Right forelimb (tissue), 1 donor: ENCODE measurements at places on chromosomes 6 and 20.

DNA sequence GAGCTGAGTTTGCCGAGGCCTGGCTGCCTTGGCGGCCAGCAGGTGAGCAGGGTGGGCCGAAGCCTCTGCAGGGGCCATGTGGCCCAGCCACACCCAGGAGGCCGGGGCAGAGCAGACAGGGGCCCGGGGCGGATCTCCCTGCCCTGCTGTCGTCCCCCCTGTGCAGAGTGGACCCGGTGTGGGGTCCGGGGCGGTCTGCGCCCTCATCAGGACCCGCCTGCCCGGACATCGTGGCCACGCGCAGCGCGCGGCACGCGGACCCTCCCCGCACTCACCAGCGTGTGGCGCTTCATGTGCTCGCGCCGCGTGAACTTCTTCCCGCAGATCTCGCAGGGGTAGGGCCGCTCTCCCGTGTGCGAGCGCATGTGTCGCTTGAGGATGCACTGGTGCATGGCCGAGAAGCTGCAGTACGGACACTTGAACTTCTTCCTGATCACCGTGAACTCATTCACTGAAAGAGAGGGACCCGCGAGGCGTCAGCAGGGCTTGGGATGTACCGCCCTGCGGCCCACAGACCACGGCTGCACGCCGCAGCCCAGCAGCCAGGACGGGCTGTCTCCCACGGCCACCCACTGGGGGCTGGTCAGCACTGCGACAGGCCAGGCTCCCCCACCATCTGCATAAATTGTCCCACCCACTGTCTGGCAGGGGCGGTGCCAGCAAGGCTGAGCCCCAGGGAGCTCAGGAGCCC lies 13.0 kb downstream of the SLC2A4RG start:
- DNase-seq: peak; percentile 38

GRCh38 chr20:8060977-8061376 lies 41.4 kb upstream of the TMX4 start:
- DNase-seq: no peak

- DNase-seq: no peak
Measured at GRCh38 chr20:23484081-23484480, 6.8 kb upstream of the CST8 start.

- no peak for DNase-seq
Measured at GRCh38 chr6:142251930-142252445, 49.8 kb upstream of the ADGRG6 start.

GRCh38 chr20:10626896-10627295 lies 46.9 kb downstream of the JAG1 start:
- no peak for DNase-seq

DNA sequence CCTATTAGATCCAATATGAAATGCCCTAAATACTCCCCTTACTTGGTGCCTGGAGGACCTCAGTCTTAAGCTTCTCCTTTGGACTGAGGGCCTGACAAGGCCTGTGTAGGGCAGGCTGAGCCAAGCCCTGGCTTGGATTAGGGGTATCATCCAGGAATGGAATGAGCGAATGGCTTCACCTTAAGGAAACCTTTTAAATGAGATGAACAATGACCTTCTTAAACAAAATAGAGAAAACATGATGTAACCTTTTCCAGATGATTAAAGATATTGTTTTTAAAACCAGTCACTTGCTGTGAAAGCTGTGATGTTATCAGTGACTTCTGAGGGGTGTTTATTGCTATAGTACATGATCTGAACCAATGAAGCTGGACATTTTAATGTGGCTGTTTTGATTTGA lies 55.5 kb downstream of the TRAF3IP2 start:
- DNase-seq: no peak

DNA sequence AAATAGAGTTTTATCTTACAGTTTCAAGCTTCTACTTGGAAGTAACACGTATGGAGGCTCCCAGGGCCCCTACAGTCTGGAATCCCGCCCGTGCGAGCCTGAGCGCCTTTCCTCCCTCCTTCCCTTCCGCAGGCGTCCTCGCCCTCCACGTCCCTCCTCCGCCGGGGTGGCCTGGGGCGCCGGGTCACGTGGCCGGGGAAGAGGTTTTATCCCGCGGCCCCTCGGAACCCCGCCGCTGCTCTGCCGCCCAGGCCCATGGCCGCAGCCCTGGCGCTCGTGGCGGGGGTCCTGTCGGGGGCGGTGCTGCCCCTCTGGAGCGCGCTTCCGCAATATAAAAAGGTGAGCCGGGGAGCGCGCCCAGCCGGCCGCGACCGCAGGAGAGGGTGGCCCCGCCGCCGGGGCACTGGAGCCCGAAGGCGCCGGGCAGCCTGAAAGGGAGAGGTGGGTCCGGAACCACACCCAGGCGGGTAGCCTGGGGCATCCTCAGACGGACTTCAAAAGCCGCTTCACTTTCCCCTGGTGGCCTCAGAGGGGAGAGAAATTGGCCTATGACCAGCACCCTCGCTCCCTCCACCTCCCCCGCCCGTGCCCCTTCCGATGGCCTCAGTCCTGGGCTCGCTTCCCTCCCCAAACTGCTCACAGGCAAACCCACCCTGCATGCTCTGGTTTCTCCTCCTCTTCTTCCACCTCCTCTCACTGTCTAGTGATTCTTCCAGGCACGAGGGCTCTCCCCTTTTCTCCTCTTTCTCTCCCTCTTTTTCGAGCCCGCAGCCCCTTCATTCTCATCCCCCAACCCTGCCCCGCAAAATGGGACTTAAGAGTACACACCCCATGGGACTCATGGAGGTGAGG lies at the start of gene CLPSL2:
Gene CLPSL2 (plus strand): TSS at position 235 of the 852 bp plus-strand sequence. CDS start 21 bp downstream, at position 256.
- peak; percentile 49 for DNase-seq

- DNase-seq: no peak
Measured at GRCh38 chr6:53825532-53826321, 30.9 kb downstream of the LRRC1 start.

- no peak for DNase-seq
Measured at GRCh38 chr6:134278000-134278399, 39.9 kb downstream of the SGK1 start.

- no peak for DNase-seq
Measured at GRCh38 chr20:48983423-48984400, 62.2 kb downstream of the ARFGEF2 start.

DNA sequence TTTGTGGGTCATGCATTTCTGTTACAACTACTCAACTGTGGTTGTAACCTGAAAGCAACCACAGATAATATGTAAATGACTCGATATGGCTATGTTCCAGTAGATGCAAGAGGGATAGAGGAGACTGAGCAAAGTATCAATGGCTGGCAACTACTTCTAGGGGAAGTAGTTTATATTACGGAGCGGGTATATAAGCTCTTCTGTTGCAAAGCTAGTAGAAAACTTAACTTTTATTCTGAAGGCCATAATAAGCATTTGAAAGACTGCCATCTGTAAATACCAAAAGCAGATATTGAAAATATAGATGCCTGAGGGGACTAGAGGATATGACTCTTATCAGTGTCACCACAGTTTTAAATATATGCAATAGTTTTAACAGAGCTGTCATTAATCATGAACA lies 655.3 kb downstream of the PHF3 start:
- no peak for DNase-seq

GRCh38 chr20:64039293-64040160 lies 3.5 kb downstream of the C20orf204 start:
- no peak for DNase-seq

DNA sequence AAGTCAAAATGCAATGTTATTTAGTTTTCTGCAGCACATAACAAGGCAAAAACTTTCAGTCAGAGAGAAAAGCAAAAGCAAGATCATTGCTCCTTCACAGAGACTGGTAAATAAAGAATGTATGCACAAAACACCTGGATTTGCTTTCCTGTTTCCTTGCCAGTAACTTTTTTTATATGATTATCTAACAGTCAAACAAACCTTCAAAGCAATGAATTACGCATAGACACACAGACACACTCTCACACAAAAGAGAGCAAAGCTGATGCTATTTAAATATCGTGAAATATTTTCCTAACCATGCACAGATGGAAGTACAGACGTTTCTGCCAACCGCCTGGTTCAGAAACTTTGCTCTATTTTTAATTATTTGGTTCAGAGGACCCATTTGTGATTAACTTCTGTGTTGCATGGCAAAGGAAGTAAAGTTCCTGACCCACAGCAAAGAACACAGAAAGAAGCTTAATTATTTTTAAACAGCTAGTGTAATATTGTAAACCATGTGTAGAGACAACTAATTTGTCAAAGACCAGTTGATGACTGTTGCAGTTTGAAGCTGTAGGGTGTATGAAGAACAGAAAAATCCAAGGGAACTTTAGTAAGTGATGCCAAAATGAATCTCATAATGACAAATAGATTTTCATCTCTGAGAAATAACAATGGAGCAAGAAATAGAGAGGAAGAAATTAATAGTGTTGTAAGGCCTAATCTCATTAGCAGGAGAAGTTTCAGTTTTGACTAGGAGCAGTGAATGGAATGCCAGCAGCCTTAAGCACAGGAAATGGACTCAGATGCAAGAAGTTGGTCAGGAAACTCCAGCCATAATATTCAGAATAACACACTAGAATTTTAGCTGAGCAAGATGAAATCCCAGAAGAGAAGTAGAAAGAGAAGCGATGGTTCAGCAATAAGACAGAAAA lies 24.1 kb downstream of the ATXN1 start:
- DNase-seq: no peak

GRCh38 chr6:161222706-161223234 lies 51.1 kb downstream of the AGPAT4 start:
- DNase-seq: no peak

- DNase-seq: no peak
Measured at GRCh38 chr20:31705598-31706597, 16.8 kb downstream of the BCL2L1 start.

DNA sequence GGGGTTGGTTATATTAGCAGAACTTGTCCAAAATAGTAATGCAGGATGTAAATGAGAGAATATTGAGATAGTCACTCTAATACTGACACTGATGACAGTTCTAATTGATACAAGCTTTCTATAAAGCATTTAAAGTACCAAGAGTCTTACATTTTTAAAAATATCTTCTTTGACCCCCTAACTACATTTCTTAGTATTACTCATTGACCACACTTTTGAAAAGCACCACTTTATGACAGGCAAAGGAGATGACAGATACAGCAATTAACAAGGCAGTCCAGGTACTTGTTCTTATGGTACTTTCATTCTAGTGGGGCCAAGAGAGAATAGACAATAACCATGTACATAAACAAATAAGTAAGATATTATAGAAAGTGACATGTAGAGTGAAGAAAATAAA lies 139.4 kb upstream of the EYA4 start:
- no peak for DNase-seq

- DNase-seq: no peak
Measured at GRCh38 chr6:16665992-16666391, 95.3 kb downstream of the ATXN1 start.

DNA sequence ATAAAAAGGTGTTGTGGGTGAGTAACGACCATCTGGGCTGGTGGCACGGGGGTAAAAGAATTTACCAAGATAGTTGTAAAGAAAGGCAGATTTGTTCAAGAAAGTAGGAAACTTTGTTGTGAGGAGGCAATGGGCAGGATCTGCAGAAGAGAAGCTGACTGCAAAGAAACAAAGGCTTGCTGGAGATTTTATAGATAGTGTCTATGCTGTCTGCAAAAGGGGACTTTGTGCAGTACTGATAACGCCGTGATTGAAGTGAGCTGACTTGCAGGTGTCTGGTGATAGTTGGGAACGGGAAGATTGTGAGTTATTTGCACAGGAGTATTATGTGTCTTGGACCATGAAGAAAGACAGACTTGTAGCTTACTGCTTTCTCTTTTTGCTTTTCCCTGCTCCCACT lies 36.8 kb upstream of the GSTA3 start:
- DNase-seq: no peak

DNA sequence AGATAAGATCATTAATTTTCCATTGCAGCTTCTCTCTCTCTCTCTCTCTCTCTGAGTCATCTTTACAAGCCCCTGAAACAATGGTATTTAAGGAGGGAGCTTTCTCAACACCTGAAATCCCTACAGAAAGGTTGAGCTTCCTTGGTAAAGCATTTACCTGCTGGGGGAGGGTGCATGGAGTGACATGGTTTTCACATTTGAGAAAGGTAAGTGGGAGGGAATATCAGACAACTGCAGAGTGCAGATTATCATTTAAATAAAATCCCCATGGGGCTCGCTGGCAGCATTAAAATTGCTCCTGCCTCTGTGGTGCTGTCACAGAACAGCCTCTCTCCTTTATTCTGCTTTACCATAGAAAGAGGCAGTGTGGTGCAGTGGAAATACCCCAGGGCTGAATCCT lies 10.3 kb upstream of the PDYN start:
- no peak for DNase-seq

DNA sequence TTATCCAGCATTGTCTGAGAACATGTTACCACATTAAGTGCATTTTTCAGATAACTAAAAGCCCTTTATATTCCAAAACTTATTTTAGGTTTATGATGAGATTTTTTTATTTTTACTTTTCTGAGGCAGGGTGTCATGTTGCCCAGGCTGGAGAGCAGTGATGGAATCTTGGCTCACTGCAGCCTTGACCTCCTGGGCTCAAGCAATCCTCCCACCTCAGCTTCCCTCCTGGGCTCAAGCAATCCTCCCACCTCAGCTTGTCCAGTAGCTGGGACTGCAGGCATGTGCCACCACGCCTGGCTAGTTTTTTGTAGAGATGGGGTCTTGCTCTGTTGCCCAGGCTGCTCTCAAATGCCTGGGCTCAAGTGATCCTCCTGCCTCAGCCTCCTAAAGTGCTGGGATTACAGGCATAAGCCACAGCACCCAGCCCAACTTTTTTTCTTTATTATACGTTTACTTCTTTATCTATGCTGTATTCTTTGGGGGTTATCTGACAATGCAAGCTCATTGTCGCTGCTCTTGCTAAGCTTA lies 6.2 kb downstream of the DYNLT1 start:
- DNase-seq: no peak

GRCh38 chr6:163695414-163695864 lies 280.9 kb downstream of the QKI start:
- DNase-seq: no peak

- no peak for DNase-seq
Measured at GRCh38 chr6:12844284-12845223, 128.0 kb downstream of the PHACTR1 start.

GRCh38 chr6:96610019-96610418 lies 47.1 kb downstream of the FHL5 start:
- DNase-seq: no peak

GRCh38 chr6:1619673-1620503 lies 10.2 kb downstream of the FOXC1 start:
- DNase-seq: no peak

GRCh38 chr6:3305831-3306230 lies 47.1 kb downstream of the PSMG4 start:
- DNase-seq: no peak

DNA sequence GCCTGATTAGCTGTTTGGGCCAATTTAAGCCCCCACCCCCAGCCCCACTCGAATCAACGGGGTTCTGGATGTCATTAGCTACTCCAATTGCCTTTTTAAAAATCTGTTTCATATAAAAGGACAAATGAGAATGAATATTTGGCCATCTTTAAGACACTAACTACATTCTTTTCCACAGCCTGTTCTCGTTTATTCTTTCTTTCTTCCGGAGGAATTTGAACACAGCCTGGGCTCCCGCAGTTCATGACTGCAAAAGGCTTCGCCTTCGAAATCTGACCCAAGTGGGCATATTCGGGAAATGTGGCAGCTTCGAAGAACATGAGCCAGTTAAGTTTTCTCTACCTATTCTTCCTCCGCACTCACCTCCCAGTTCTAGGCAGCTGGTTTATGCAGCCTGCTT lies 49.4 kb upstream of the NFATC2 start:
- no peak for DNase-seq

- DNase-seq: no peak
Measured at GRCh38 chr6:33634161-33634727, 13.1 kb downstream of the ITPR3 start.
